Activated CD8-positive, alpha-beta T cell treated with anti-CD3 and anti-CD28 coated beads, Interleukin-2, amount 10 ng/mL, durations not matched to agents 7 days and 5 days (primary cell): ENCODE measurements at places on chromosomes 4 and X.

- DNase-seq: no peak
Measured at GRCh38 chr4:169015186-169015623, 5.2 kb upstream of the CBR4 start.

- DNase-seq: no peak
Measured at GRCh38 chr4:13701937-13702446, 74.5 kb upstream of the BOD1L1 start.

DNA sequence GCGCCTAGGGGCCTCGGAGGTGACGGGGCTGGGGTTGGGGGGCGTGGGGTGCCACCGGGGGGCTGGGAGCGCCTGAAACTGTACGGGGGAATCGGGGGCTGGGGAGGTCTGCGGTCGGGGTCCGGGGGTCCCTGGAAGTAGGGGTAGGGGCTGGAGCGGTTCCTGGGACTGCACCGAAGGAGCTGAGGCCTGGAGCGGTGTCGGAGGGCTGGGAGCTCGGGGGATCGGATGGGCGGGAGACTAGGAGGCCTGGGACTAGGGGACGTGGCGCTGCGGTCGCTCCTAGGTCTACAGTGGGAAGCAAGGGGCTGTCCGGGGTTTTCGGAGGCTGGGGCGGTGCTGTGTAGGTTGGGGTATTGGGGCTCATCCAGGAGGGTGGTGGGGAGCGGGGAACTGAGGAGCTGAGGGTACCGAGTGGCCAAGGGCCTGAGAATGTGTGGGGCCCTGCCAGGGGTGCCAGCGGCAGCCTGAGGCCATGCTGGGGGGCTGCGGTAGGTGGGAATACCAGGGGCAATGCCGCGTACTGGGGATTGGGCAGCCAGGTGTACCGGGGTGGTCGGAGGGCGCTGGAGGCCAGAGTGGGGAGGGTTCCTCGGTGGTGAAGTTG, 562 bp downstream of the AKAP17A start:
- no peak for DNase-seq

GRCh38 chrX:81120258-81120935, 81.3 kb downstream of the HMGN5 start:
- DNase-seq: no peak

DNA sequence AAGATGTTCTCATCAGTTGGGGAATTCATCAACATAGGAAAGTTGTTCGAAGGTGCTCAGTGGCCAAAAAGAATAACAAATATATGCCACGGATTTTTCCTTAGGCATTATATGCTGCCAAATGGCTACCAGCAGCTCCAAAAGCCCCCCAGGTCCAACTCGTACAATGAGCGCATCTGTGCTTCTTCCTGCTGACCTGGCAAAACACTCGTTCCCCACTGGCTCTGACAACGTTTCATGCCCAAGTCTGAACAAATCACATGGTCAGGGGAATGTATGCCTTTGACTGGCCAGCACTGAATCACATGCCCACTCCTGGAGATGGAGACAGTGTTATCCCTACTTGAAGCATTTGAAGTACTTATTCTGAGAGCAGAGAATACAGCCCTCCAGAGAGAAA, 59.9 kb upstream of the SPP1 start:
- no peak for DNase-seq

DNA sequence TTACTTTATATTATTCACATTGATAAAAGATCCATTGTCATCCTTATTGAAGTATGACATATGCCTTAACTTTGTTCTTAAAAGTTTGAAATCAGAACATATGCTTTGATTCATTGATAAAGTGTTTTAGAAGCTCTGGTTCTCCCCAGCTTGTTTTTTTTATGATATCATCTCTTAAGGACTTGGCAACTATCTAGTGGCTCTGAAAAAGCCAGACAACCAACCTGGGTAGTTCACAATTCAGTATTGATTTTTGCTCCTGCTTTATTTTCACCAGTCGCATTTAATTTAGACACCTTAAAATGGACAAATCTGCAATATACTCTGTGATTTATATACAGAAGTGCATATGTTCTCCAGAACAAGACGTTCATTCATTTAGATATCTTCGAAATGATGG, 70.1 kb downstream of the GRIA2 start:
- DNase-seq: no peak
